ENCODE measurements at places on chromosomes 6 and 20. TPM values are rescaled to one million over a fixed set of nuclear protein-coding genes. Genes with fewer than 3 reads are reported as not detected.

- peak; percentile 70 for DNase-seq
- no peaks in the 10 kb centered on the region for H3K27me3 ChIP-seq
- peaks cover 22% of the 10 kb centered on the region for H3K36me3 ChIP-seq
- H3K4me1 ChIP-seq: no peaks in the 10 kb centered on the region
- H3K4me3 ChIP-seq: no peak overlapping the region
Measured at GRCh38 chr20:51639206-51639832, 96.8 kb upstream of the NFATC2 start.

DNA sequence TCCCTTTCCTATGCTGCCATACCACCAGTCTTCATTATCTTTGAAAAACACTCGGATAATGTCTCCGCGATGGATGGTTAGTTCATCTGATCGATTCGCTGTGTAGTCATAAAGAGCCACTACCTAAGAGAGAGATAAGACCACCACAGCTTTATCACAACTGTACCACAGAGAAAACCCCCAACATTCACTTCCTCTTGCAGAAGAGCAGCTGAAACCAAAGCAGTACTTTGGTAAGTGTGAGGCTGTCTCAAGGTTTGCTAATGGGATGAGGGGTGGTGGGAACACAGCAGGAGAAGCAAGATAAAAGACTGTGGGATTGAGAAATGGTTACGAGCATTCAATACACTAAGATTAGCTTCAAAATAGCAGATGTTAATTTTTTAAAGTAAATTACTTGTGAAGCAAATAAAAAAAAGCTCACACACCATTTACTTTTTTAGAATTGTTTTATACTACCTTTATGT is 142.1 kb downstream of the MYB start:
- no peaks in the 10 kb centered on the region for H3K4me1 ChIP-seq
- no peak overlapping the region for H3K4me3 ChIP-seq
- no peaks in the 10 kb centered on the region for H3K27me3 ChIP-seq
- H3K27ac ChIP-seq: no peak overlapping the region
- H3K36me3 ChIP-seq: no peaks in the 10 kb centered on the region

ANKRD66 gene
- total RNA-seq: not detected

GRCh38 chr6:8321671-8322404 is 113.5 kb downstream of the SLC35B3 start:
- no peaks in the 10 kb centered on the region for H3K27me3 ChIP-seq
- no peaks in the 10 kb centered on the region for H3K36me3 ChIP-seq
- H3K4me3 ChIP-seq: no peak overlapping the region
- DNase-seq: no peak

DNA sequence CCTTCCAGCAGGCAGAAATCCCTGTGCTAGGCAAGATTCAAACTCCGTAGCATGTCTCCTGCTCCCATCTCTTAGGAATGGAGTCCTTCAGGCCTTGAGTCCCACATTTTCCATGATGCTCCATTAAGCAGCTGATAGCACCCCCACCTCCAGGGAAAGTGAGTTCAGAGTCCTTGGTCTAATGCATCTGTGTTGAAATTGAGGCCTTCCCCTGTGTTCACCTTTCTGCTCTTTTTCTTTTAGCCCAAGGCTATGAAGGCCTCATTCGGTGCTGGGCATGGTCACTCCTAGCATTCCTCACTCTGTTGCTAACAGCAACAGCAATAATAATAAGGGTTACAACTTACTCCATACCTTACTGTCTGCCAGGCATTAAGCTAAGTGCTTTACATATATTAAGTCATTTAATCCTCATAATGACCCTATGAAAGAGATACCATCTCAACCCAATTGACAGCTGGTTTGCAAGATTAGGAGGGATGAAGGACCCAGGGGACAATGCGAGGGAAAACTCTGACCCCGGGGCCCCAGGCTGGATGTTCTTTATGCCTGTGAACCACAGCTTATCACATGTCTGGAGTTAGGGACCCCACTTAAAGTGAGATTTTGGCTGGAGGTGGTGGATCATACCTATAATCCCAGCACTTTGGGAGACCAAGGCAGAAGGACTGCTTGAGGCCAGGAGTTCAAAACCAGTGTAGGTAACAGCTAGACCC is 17.5 kb upstream of the PANK2 start:
- no peak for DNase-seq
- peaks cover 9% of the 10 kb centered on the region for H3K4me1 ChIP-seq
- H3K27me3 ChIP-seq: no peaks in the 10 kb centered on the region
- no peak overlapping the region for H3K4me3 ChIP-seq
- peaks cover 83% of the 10 kb centered on the region for H3K36me3 ChIP-seq

PXT1 gene
- total RNA-seq: not detected

MCHR2 gene
- total RNA-seq: 0.37 TPM

DNA sequence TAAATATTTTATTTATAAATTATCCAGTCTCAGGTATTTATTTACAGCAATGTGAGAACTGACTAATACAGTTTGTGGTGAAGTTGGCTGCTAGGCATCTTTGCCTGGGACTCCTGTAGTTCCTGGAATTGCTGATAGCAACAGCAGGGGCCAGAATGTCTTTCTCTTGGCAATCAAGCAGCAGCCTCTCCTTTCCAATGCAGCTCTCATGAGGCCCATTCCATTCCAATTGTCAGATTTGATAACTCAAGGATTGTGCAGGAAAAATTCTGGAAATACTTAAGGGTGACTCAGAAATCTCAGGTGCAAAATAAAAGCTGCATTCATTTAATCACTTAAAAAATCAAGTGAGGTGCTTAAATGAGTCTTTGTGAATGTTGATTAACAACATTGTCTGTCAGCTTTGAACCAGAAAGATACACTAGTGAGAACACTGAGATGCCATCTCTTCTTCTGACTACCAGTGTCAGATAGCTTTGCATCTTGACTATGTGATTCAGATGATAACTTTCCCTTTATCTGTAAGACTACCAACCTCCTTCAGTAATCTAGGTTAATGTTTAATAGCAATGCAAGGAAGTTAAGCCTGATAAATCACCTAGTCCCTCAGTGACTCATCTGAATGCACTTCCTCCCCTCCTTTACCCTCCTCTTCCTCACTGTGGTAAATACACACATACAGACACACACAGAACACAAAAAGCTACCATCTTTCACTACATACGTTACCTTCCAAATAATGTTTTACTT is 32.1 kb upstream of the COL21A1 start:
- no peaks in the 10 kb centered on the region for H3K36me3 ChIP-seq
- H3K27me3 ChIP-seq: no peaks in the 10 kb centered on the region
- DNase-seq: no peak
- no peaks in the 10 kb centered on the region for H3K4me1 ChIP-seq
- no peak overlapping the region for H3K4me3 ChIP-seq
- no peak overlapping the region for H3K27ac ChIP-seq

GRCh38 chr6:167997642-167998041 is at the start of gene KIF25:
KIF25 (plus strand) TSS chr6:167997671; CDS start chr6:168029586, 31,915 bp downstream.
- no peaks in the 10 kb centered on the region for H3K36me3 ChIP-seq
- H3K27me3 ChIP-seq: no peaks in the 10 kb centered on the region
- no peak within 1 kb of the TSS for H3K27ac ChIP-seq
- DNase-seq: no peak
- H3K4me3 ChIP-seq: no peak within 1 kb of the TSS
- no peaks in the 10 kb centered on the region for H3K4me1 ChIP-seq

PRICKLE4 gene
- 77.0 TPM for total RNA-seq

CALHM4 gene
- total RNA-seq: not detected

WFDC5 gene
- total RNA-seq: not detected

DNA sequence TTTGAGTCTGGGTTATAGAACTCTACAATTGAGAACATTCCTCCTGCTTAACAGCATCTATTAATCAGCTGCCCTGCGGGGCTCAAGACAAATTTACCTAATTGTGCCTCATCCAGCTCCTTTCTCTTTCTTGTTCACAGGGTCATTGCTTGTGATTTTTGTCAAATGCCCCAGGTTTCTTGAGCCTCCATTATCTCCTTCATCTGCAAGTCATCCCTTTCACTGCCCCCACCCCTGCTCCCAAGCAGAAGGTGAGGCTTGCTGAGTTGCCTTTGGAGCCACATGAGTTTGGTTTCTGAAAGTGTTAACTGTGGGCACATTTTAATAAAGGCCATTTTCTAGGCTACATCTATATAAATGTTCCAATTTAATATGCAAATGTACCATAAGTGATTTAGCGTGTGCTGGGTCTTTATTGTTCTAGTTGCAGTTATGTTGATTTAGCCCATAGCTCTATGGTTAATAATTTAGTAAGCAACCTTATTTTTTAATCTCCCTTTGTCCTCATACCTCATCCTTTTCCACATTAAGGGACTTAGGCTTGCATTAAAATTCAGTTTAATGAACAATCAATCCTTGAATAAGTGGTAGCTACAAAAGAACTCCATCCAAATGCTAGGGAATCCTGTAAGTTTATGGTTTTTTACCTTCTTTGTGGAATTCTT is 56.1 kb downstream of the VSTM2L start:
- H3K4me3 ChIP-seq: no peak overlapping the region
- no peaks in the 10 kb centered on the region for H3K27me3 ChIP-seq
- no peaks in the 10 kb centered on the region for H3K4me1 ChIP-seq
- H3K36me3 ChIP-seq: no peaks in the 10 kb centered on the region
- H3K27ac ChIP-seq: no peak overlapping the region

SMIM28 gene
- not detected for total RNA-seq

PMEPA1 gene
- total RNA-seq: 17.2 TPM

DNA sequence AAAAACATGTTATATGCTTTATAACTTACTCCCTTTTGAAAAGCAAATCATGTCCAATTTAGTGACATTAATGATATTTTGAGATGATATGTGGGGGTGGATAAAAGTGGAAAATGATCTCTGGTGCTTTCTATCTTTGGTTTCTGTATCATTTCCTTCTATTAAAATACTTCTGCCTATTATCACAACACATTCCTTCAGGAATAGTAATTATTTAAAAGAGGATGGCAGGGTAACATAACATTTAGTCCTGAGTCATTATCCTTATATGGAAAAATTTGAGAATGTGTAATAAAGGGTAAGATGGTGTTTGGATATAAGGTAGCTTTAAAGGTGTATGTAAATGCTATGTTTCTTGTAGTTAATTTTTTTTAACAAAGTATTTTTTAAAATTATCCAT is 657.7 kb downstream of the PHF3 start:
- no peak for DNase-seq
- H3K27me3 ChIP-seq: no peaks in the 10 kb centered on the region
- no peak overlapping the region for H3K4me3 ChIP-seq
- H3K36me3 ChIP-seq: no peaks in the 10 kb centered on the region

- no peaks in the 10 kb centered on the region for H3K27me3 ChIP-seq
- H3K27ac ChIP-seq: no peak overlapping the region
- H3K36me3 ChIP-seq: no peaks in the 10 kb centered on the region
- no peak overlapping the region for H3K4me3 ChIP-seq
Measured at GRCh38 chr20:40880063-40880728, 148.4 kb upstream of the TOP1 start.

- H3K4me1 ChIP-seq: no peaks in the 10 kb centered on the region
- no peaks in the 10 kb centered on the region for H3K36me3 ChIP-seq
- DNase-seq: peak; percentile 9
Measured at GRCh38 chr6:155710704-155711103, 255.1 kb upstream of the NOX3 start.

- H3K27me3 ChIP-seq: no peaks in the 10 kb centered on the region
- H3K4me1 ChIP-seq: no peaks in the 10 kb centered on the region
Measured at GRCh38 chr6:45187836-45188235, 140.3 kb upstream of the RUNX2 start.

GRCh38 chr6:160963651-160964050 is 27.9 kb upstream of the MAP3K4 start:
- H3K27me3 ChIP-seq: no peaks in the 10 kb centered on the region
- DNase-seq: no peak
- no peaks in the 10 kb centered on the region for H3K36me3 ChIP-seq
- no peak overlapping the region for H3K27ac ChIP-seq

DNA sequence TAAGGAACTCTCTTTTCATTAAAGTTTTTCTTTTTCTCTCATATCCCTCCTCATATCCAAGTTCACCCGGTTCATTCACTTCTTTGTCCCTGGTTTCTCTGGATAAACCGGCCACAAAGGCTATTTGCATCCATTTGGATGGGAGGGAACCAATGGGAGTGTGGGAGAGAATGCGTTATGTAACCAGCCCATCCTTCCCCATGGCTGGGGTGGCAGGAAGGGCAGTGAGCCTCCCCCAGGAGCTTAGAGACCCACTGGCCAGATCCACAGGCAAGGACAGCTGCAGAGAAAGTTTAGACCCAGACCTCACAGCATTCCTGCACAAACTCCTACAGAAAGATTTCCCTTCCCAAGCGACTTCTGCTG is 10.7 kb downstream of the CASS4 start:
- no peaks in the 10 kb centered on the region for H3K4me1 ChIP-seq
- no peaks in the 10 kb centered on the region for H3K27me3 ChIP-seq
- H3K36me3 ChIP-seq: no peaks in the 10 kb centered on the region
- no peak overlapping the region for H3K4me3 ChIP-seq
- H3K27ac ChIP-seq: peak overlapping the region; percentile 29

DNA sequence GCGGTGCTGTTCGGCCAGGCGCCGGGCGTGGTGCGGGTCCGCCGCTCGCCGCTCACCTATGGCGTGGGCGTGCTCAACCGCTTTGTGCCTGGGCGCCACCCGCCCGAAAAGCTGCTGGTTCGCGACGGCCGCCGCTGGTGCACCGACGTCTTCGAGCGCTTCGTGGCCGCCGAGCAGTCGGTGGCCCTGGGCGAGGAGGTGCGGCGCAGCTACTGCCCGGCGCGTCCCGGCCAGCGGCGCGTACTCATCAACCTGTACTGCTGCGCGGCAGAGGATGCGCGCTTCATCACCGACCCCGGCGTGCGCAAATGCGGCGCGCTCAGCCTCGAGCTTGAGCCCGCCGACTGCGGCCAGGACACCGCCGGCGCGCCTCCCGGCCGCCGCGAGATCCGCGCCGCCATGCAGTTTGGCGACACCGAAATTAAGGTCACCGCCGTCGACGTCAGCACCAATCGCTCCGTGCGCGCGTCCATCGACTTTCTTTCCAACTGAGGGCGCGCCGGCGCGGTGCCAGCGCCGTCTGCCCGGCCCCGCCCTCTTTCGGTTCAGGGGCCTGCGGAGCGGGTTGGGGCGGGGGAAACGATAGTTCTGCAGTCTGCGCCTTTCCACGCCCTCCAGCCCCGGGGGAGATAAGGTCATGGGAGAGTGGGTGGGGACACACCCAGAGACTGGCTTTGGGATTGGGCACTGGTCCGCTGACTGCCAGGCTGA is 15.7 kb downstream of the ADISSP start:
- peak; percentile 86 for DNase-seq
- peak overlapping the region; percentile 38 for H3K4me3 ChIP-seq
- peaks cover 36% of the 10 kb centered on the region for H3K4me1 ChIP-seq
- peaks cover 10% of the 10 kb centered on the region for H3K36me3 ChIP-seq
- H3K27me3 ChIP-seq: peaks cover 13% of the 10 kb centered on the region

DNA sequence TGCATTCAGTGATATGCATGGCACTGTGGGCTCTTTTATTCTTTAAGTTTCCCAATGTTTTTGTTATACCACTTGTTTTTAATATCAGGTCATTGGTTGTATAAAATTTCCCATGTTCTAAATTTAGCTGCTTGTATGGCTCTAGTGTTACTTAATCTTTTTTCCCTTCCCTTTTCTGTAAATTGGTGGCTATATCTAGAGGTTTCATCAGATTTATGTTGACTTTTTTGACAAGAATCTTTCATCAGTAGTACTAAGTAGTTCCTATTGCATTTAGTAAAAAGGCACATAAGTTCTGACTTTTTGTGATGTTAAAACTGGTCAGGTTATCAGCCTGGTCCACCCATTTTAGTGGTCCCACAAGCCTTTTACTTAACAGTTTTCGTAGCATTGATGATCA is 51.1 kb downstream of the MMS22L start:
- DNase-seq: no peak
- no peaks in the 10 kb centered on the region for H3K4me1 ChIP-seq
- H3K27ac ChIP-seq: no peak overlapping the region
- peaks cover 22% of the 10 kb centered on the region for H3K36me3 ChIP-seq
- no peak overlapping the region for H3K4me3 ChIP-seq
